NCI-H526 treated with DMSO at 0.1 percent for 48 hours (cell line): ENCODE measurements at places on chromosomes 2 and 18.

GRCh38 chr18:30908381-30908780 is 134.2 kb downstream of the DSC3 start:
- DNase-seq, result no peak

DNA sequence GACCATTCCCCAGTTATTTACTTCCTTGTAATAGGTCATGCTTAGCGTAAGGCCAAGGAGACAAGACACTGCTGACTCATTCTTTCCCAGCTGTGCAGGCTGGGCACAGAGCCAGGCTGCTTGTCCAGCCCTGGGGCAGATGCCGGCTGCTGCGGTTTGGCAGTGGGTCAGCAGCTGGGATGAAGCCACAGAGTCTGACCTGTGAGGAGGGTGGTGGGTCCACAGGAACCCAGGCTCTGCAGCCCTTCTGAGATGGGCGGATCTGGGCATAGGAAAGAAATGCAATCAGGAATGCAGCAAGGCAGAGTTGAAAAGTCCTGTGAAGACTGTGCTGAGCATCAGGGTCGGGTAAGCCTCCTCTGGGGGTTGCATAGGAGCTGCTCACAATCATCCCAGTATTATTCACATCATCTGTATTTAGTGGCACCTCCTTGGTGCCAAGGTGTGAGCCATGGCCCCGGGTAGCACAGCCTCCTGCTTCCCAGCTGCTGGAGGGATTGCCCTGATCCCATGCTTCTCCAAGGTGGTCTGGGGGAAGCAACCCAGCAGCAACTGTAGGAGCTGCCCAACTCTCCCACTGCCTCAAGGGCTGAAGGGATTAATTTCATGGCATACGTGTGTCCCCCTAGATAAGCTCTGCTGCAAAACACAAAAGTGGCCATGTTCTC is 139.0 kb downstream of the DDX1 start:
- no peak for DNase-seq

- no peak for DNase-seq
Observed at GRCh38 chr2:159118859-159119500, 150.5 kb downstream of the TANC1 start.

DNA sequence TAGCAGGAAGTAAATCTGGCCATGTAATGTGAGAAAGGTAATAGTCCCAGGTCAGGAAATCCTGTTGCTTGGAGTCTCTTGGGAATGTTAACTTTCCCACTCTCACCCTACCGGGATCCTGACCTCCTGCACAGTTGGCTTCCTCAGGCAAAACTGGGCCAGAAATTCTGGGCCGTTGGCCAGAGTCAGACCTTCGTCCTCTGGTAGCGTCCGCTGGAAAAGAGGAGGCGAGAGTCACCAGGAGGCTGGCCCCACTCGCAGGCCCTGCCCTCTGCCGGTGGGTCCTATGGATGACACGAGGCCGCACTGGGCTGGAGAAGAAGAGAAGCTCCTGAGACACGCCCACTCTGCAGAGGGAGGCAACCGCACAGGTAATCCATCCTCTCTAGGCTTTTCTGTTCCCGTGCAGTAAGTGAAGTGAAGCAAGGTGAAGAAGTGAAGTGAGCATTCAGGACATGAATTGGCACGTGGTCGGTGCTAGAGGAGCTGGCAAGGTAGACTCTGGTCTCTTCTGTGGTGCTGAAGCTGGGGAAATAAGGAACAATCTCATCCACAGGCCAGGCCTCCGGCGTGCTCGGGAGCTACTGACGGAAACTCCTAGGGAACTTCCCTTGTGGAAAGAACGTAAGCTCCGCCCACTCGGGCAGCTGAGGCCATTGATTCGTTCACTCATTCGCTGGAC is 182.7 kb upstream of the GLI2 start:
- DNase-seq, result peak; percentile 80

- no peak for DNase-seq
Observed at GRCh38 chr2:235866373-235866772, 301.8 kb downstream of the GBX2 start.

DNA sequence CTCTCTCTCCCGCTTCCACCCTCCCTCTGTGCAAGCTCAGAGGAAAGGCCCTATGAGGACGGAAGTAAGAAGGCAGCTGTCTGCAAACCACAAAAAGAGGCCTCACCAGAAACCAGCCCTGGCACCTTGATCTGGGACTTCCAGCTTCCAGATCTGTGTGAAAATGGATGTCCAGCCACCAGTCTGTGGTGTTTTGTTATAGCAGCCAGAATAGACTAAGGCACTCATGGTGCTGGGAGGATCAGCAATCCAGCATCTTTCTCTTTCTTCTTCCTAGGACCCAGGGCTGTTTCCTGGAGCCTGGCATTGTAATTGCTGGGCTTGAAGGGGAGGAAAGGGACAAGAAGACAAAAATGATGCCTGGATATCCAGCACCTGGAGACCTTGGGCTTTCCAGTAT is 122.5 kb downstream of the SOCS6 start:
- DNase-seq, result no peak

DNA sequence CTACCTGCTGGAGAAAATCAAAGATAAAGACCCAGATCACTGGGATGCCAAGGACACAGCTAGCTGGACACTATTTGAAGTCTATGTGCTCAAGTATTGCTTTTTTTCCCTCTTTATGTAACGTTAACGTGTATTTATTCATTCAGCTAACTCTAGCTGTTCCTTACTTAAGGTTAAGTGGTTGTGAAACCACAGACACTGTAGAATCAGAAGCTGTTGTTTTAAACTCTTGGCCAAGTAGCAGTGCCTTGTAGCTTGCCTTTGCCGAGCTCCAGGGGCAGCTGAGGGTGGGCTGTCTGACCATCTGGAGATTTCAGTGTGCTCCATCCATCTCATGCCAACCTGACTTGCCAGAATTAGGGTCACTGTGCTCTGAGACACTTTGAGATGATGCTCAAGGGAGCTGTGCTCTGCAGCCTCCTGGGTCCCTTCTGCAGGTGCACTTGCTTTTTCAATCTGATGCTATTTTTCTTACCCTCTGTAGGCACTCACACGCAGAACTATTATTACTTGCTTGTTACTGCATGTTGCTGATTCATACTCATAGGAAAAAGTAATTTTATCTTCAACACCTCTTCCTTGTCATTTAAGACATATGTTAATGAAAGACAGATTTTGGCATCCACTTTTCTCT is 116.2 kb downstream of the METTL8 start:
- no peak for DNase-seq

DNA sequence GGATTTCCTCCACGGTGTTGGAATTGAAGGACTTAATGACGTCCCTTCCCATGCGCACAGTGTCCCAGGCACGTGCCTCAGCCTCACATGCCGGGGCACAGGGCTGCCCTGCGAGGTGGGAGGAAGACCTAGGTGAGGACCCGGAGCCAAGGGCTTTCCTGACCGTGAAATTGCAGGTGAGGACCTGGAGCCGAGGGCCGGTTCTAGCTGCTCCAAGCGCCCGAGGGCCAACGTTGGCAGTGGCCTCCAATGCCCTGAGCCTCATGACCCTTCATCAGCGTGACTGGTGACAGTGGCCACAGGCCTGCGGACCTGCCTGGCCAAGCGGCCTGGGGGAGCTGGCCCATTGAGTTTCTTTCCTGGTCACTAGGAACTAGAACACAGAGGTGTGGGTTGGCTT is 338.2 kb upstream of the MYT1L start:
- no peak for DNase-seq

GRCh38 chr18:74773171-74773624 is 175.5 kb downstream of the ZNF407 start:
- no peak for DNase-seq

DNA sequence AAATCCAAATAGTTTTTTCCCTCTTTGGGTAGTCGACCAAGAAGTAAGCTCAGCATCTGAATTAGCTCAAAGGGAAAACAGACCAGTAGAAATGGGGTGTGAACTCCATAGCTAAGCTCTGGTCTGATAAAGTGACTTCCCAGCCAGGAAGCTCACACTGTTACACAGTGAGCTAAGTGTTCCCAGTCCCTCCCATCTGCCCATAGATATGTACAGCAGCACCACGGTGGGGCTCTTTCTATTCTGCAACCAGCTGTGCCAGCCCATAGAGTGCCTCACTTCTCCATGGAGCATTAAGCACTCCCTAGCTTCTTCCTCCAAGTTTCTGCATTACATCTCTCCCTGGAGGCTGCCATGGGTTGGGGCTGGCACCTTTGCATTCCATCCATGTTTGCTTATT is 27.6 kb upstream of the NEMP2 start:
- DNase-seq, result no peak

DNA sequence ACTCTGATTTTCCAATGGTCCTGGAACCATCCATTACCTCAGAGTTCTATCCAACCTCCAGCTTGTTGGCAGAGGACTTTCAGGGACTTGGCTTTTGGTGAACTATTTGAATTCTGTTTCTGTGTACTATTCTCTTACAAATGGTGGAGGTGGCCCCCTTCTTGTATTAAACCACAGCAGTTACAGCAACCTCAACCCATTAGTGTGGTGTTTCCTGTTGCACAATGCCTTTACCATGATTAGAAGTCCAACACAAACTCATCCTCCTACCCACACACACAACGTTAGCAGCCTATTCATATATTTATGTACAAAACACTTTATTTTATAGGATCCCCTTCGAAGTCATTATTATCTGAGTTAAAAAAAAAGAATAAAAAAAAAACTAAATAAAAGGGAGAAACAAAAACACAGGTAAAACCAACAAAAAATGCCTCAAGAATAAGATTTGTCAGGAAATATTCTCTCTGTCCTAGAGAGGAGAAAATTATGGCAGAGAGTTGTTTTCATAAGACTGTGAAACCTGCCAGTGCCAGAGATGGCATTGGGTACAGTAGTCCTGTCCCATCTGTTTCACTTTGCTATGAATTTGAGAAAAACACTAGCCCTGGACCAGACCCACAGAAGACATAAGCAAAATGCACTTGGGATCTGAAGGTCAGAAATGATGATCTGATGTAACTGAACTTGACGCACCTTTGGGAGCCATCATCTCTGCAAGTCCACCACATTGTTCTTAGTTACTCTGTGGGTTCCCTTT is 1896.0 kb upstream of the PIK3C3 start:
- DNase-seq, result no peak

- DNase-seq, result no peak
Observed at GRCh38 chr2:135829378-135830135, 7.4 kb downstream of the LCT start.

- no peak for DNase-seq
Observed at GRCh38 chr2:55721596-55722215, 28.1 kb upstream of the PNPT1 start.

DNA sequence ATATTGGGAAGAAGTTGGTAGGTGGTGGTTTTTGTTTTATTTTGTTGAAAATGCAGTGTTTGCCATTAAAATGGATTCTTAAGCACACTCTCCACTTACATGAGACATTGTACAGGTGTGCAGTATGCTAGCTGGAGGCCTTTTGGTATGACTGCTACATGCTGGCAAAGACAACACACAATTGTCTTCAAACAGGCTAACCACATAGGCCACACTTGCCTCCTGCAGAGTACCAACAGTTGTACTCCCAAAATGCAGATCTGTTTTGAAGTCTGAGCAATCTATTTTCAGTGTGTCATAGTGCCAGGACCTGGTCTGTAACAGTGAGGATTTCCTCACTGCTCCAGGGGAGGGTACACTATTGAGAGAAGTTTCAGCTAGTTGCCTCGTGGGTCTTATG is 213.6 kb downstream of the ZRANB3 start:
- no peak for DNase-seq

DNA sequence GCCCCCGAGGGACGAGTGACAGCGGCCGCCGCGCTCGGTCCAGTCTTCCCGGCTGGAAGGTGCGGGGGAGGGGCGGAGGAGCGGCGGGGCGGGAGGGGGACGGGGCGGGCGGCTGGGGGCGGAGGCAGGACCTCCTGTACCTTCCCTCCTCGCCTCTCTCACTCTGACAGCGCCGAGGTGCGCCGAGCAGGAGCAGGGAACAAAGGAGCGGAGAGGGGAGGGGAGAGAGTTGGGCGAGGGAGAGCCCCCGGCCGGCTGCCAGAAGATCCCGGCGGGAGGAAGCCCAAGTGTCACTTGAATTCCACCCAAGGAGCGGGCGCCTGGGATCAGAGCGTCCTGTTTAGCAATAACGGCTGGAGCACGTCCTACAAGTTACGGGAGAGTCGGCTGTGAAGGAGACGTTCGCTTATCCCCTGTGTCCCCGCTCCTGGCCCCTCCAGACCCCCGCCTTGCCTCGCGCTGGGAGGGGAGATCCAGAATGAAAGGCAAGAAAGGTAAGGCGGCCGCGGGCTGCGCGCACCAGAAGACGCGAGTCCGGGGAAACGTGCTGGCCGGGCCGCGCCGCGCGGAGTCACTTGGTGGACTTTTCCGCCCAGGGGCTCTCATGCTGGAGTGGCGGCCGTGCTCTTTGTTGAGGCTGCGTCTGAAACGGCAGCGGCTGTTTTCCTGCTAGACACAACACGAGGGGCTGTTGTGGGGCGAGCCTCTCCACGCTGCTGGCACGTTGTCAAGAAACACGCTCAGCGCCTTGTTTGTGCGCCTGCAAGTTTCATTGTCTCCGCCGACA is at the start of gene TGIF1:
TSS of gene TGIF1 (plus strand) at position 161 of the 787 bp plus-strand sequence. CDS start at position 479, 318 bp downstream.
- DNase-seq, result peak; percentile 47

- no peak for DNase-seq
Observed at GRCh38 chr2:240704651-240705050, 13.0 kb downstream of the AQP12A start.

DNA sequence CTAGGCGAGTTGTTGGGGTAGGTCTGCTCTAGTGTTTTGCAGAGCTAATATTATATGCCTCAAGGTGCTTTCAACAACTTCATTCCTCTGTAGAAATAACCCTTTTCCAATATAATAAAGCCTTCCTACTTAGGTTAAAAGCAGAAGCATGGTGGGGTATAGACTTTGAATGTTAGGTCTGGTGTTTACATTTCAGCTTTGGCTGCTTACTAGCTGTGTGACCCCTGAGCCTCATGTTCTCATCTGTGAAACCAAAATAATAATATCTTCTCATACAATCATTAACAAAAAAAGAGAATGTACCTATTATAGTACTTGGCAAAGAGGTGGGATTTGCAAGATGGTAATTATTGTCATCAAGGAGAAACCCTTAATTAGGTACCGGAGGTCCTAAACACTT is 386.6 kb downstream of the NBAS start:
- no peak for DNase-seq

DNA sequence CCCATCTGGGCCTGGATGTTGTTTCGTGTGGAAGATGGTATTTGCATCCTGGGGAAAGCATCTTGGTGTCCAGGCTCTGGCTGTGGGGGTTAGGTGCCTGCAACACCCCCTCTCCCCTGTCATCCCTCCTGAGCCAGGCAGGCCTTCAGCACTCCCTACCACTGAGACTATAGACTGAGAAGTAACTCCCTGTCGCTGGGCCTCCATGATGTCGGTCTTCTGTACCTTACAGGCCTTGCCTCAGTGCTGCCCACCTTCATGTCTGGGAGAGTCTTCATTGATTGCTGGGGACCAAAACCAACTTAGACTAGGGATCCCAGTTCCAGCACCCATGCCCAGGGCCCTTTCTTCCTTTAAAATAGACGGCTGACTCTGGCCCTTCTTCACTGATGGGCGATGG is 33.1 kb upstream of the DNMT3A start:
- DNase-seq, result no peak

GRCh38 chr2:48362515-48362914 is 167.4 kb upstream of the STON1 start:
- DNase-seq, result no peak
